ENCODE measurements at places on chromosomes 1 and 21. TPM values are rescaled to one million over a fixed set of nuclear protein-coding genes. Genes with fewer than 3 reads are reported as not detected.
A peak's percentile ranks its signal among the peaks of the same experiment; 100 is the strongest.

ZSCAN20 gene
- 7.7 TPM for total RNA-seq

ITLN2 gene
- not detected for total RNA-seq

FALEC gene
- 1.0 TPM for total RNA-seq

TSEN15 gene
- total RNA-seq = 7.9 TPM

SPRR5 gene
- not detected for total RNA-seq

CNN3 gene
- total RNA-seq = 604 TPM

ZSWIM5 gene
- total RNA-seq = 3.4 TPM

CFAP141 gene
- total RNA-seq = not detected

PTPN14 gene
- total RNA-seq = 13.2 TPM

DNA sequence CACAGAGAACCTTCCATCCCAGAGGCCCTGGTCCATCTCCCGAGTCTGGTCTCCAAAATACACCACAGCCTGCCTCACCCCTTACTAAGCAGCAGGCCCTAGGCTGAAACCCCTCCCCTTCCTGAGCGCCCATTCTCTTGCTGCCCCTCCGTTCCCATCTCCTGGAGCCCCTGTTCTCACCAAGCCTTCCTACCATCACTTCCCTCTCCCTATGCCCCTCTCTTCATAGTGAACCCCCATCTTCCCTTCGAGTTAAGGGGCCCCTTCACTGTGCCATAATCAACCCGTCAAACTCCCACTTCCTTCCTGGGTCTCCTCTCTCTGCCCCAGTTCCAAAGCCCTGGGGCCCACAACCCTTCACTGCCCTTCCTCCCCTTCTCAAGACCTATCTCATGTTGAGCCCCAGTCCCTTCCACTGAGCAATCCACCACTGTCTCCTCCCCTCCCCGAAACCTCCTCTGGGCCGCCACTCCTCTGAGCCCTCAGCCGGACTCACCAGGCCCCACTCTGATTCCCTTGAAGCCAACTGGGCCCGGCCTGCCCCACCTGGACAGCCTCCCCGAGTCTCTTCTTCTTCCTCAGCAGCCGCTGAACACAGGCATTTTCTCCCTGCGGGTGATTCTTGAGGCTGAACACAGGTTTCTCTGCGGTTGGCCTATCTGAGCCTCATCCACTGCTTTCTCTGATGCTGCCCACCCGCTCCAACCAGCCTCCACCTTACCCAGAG is 42.2 kb upstream of the WASF2 start:
- DNase-seq = no peak
- no peaks in the 10 kb centered on the region for H3K36me3 ChIP-seq
- H3K27me3 ChIP-seq = no peaks in the 10 kb centered on the region
- no peak overlapping the region for H3K4me3 ChIP-seq

GRCh38 chr1:1437904-1438376 is 2.5 kb downstream of the VWA1 start:
- H3K27ac ChIP-seq = no peak overlapping the region
- H3K36me3 ChIP-seq = no peaks in the 10 kb centered on the region
- no peak for DNase-seq
- peaks cover 33% of the 10 kb centered on the region for H3K4me1 ChIP-seq

DNA sequence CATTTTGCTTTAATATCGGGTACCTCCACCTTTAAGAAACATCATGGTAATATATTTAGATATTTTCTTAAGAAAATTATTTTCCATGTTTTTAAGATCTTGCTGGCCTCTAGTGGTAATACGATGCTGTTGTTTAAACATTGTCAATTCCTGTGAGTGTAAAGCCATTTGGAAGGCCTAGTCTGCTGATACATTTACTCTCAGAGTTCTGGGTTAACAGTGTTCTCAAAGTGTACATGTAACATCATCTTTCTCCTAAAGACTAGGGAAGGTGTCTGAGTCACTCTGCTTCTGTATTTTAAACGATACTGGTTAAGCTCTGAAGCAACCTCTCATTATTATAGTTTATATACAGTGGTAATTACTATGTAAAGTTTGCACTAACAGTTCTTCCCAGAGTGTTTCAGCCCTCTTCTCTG is 189.1 kb downstream of the RASAL2 start:
- DNase-seq = no peak
- H3K4me1 ChIP-seq = no peaks in the 10 kb centered on the region
- H3K36me3 ChIP-seq = no peaks in the 10 kb centered on the region
- H3K27me3 ChIP-seq = no peaks in the 10 kb centered on the region

DNA sequence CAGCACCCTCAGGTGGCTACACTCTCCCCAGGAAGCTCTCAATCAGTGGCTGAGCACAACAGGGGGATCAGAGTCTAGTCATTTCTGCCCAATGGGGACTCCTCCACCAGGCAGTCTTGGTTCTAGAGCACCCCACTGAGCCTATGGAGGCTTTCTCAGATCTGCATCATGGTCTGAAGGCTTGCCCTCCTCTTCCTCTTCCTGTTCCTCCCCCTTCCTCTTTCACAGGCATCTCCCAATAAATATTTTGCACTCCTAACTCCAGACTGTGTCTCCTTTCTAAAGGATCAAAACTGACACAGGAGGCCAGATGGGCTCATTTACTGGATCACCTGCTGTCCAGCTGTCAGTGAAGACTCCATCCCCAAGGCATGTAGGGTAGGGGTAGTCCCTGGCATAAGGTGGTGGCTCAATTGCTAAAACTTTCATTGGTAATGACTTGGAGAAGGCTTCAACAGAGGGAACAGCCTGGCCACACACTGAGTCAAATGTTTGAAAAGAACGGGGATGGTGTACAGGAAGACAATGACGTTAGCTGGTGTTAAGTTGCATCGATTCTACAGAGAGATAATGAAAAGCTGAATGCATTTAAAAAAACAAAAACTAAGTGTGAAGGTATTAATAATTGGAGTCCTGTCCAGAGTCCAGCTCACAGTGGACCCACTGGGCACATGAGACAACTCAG is 84.2 kb upstream of the SLC2A1 start:
- H3K27me3 ChIP-seq = no peaks in the 10 kb centered on the region
- H3K4me1 ChIP-seq = no peaks in the 10 kb centered on the region
- no peaks in the 10 kb centered on the region for H3K36me3 ChIP-seq
- no peak overlapping the region for H3K27ac ChIP-seq
- H3K4me3 ChIP-seq = no peak overlapping the region

- no peak overlapping the region for H3K27ac ChIP-seq
- no peak overlapping the region for H3K4me3 ChIP-seq
- H3K27me3 ChIP-seq = no peaks in the 10 kb centered on the region
- H3K4me1 ChIP-seq = no peaks in the 10 kb centered on the region
- H3K36me3 ChIP-seq = no peaks in the 10 kb centered on the region
These were observed 15.4 kb downstream of the ZP4 start for GRCh38 chr1:237875291-237875690.

- H3K36me3 ChIP-seq = no peaks in the 10 kb centered on the region
- DNase-seq = peak; percentile 37
- H3K27me3 ChIP-seq = no peaks in the 10 kb centered on the region
- H3K4me3 ChIP-seq = peak within 1 kb of the TSS; percentile 78
These were observed at the start of gene S100A1 for GRCh38 chr1:153627715-153628626. TSS of gene S100A1 (plus strand) at chr1:153628434. CDS start at chr1:153630522, 2,088 bp downstream.

GRCh38 chr1:213549982-213550381 is 437.8 kb upstream of the PROX1 start:
- no peak for DNase-seq
- H3K36me3 ChIP-seq = no peaks in the 10 kb centered on the region
- H3K4me3 ChIP-seq = no peak overlapping the region
- no peaks in the 10 kb centered on the region for H3K4me1 ChIP-seq
- no peak overlapping the region for H3K27ac ChIP-seq
- no peaks in the 10 kb centered on the region for H3K27me3 ChIP-seq

DNA sequence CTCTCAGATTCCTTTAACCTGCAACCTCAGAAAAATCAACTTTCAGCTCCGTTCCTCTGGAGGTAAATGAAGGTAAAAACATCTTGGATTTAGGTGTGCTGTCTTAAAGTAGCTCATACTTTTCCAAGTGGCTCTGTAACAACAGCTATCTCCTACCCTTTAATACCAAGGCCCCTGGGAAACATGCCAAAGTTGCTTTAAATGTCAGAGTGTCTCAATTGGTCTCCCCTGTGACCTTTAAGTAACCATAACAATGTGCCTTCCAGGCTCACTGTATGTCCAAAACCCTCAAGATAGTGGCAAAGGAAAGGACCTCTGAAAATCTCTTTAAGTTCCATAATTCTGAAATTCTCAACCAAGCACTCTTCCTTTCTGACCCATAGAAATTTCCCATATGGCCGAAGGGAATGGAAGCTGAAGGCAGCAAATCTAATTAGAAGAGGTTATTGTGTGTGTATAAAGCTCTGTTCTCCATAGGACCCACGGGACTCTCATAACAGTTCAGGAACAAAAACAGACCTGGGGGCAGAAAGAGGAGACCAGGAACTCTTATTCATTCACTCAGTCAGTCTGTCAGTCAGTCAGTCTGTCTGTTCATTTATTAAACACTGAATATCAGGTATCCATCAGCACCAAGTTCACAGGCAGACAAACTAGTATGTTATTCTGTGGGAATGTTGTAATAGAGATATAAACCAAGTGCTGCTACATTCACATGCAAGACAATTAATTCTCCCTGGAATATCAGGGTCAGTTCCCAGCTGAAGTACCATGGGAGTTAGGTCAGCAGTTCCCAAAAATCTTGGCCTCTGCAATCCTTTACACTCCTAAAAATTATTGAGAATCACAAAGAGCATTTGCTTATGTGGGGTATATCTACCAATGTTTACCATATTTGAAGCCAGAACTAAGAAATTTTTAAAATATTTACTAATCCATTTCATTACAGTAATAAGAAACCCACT is 19.1 kb downstream of the ASTN1 start:
- H3K4me3 ChIP-seq = no peak overlapping the region
- no peaks in the 10 kb centered on the region for H3K4me1 ChIP-seq
- DNase-seq = no peak

- no peaks in the 10 kb centered on the region for H3K4me1 ChIP-seq
- H3K27ac ChIP-seq = no peak overlapping the region
- no peak overlapping the region for H3K4me3 ChIP-seq
- no peaks in the 10 kb centered on the region for H3K27me3 ChIP-seq
- no peaks in the 10 kb centered on the region for H3K36me3 ChIP-seq
These were observed 506.8 kb upstream of the CAMK1G start for GRCh38 chr1:209076688-209077087.

- no peak overlapping the region for H3K4me3 ChIP-seq
- DNase-seq = no peak
- no peak overlapping the region for H3K27ac ChIP-seq
- H3K4me1 ChIP-seq = no peaks in the 10 kb centered on the region
These were observed 14.4 kb downstream of the AGO3 start for GRCh38 chr1:35945327-35945726.

- no peaks in the 10 kb centered on the region for H3K27me3 ChIP-seq
- H3K4me3 ChIP-seq = no peak overlapping the region
- H3K27ac ChIP-seq = no peak overlapping the region
- H3K36me3 ChIP-seq = no peaks in the 10 kb centered on the region
These were observed 65.5 kb downstream of the PRKAA2 start for GRCh38 chr1:56710646-56711045.

GRCh38 chr1:118217141-118217838 is 32.3 kb upstream of the SPAG17 start:
- no peak overlapping the region for H3K27ac ChIP-seq
- H3K36me3 ChIP-seq = no peaks in the 10 kb centered on the region
- DNase-seq = no peak
- H3K27me3 ChIP-seq = no peaks in the 10 kb centered on the region
- no peak overlapping the region for H3K4me3 ChIP-seq

GRCh38 chr1:14678011-14678638 is 79.6 kb downstream of the KAZN start:
- no peak overlapping the region for H3K27ac ChIP-seq
- no peaks in the 10 kb centered on the region for H3K36me3 ChIP-seq
- H3K4me3 ChIP-seq = no peak overlapping the region
- no peak for DNase-seq
- no peaks in the 10 kb centered on the region for H3K27me3 ChIP-seq
- H3K4me1 ChIP-seq = no peaks in the 10 kb centered on the region

DNA sequence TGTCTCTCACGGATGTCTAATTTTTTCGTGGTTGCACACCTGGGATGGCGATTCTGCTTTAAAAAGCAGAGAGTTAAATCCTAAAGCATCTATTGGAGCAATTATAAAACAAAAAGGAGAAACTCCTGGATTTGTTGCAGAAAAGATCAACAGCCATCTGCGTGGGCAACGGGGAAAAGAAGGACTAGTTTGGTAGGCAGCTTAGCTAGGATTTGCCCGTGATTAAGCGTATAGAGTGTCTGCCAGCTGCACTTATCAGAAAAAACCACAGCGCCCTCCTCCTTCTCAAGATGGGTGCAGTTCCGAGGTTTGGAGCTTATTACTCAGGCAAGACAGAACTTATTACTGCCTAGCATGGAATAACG is 526 bp upstream of the SLC25A24 start:
- H3K27me3 ChIP-seq = no peaks in the 10 kb centered on the region
- no peaks in the 10 kb centered on the region for H3K4me1 ChIP-seq
- peak overlapping the region; percentile 92 for H3K27ac ChIP-seq
- H3K4me3 ChIP-seq = peak overlapping the region; percentile 79
- DNase-seq = peak; percentile 38
- no peaks in the 10 kb centered on the region for H3K36me3 ChIP-seq

- H3K27ac ChIP-seq = peak within 1 kb of the TSS; percentile 70
- H3K27me3 ChIP-seq = no peaks in the 10 kb centered on the region
- peak; percentile 38 for DNase-seq
- peaks cover 5% of the 10 kb centered on the region for H3K4me1 ChIP-seq
- H3K36me3 ChIP-seq = no peaks in the 10 kb centered on the region
These were observed at the start of gene IFI44L for GRCh38 chr1:78619803-78620579. TSS of gene IFI44L (plus strand) at chr1:78620448. CDS start at chr1:78627916, 7,468 bp downstream.

GRCh38 chr1:63728611-63729226 is 45.1 kb upstream of the ROR1 start:
- H3K27me3 ChIP-seq = no peaks in the 10 kb centered on the region
- peaks cover 3% of the 10 kb centered on the region for H3K4me1 ChIP-seq
- no peak overlapping the region for H3K4me3 ChIP-seq
- no peak for DNase-seq
- H3K36me3 ChIP-seq = no peaks in the 10 kb centered on the region

DNA sequence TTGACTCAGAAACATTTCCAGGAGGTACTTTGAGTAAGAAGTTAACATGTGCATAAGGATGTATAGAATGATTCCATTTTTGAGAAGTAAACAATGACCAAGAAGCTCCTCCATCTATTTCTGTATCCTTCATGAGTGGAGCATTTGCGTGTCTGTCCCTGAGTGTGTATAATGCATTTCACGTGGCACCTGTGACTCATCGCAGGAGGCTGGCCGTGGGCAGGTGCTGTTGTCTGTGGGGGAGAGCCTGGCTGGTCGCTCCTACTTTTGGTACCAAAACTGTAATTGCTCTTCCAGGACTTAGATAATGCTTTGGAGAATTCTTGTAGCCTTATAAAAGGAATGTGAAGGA is 16.5 kb downstream of the SLC37A1 start:
- H3K4me1 ChIP-seq = peaks cover 5% of the 10 kb centered on the region
- no peak for DNase-seq
- no peak overlapping the region for H3K4me3 ChIP-seq
- no peaks in the 10 kb centered on the region for H3K27me3 ChIP-seq
- no peak overlapping the region for H3K27ac ChIP-seq
- H3K36me3 ChIP-seq = no peaks in the 10 kb centered on the region

DNA sequence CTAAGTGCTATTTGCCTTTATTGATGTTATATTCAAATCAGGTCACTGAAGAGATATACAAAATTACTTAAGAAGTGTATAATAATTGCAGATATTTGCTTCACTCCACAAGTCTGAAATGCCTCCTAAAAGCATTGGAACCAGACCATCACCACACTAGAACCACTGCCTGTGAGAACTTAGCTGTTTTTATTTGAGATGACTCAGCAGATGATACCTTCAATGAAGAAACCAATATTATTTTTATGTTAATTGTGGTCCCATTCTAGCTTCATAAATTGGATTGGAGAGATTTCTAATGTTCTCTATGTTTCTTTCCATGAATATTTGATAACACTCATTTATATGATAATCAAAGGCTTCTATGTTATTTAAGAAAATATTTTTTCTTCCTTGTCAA is 740.6 kb downstream of the KCNT2 start:
- H3K27me3 ChIP-seq = no peaks in the 10 kb centered on the region
- no peak overlapping the region for H3K4me3 ChIP-seq
- no peaks in the 10 kb centered on the region for H3K36me3 ChIP-seq
